ENCODE measurements at places on chromosomes 16 and 17. TPM values are rescaled to one million over a fixed set of nuclear protein-coding genes. Genes with fewer than 3 reads are reported as not detected.

GRCh38 chr16:86322283-86322682, 188.0 kb upstream of the FOXF1 start:
- no peak for DNase-seq

DNA sequence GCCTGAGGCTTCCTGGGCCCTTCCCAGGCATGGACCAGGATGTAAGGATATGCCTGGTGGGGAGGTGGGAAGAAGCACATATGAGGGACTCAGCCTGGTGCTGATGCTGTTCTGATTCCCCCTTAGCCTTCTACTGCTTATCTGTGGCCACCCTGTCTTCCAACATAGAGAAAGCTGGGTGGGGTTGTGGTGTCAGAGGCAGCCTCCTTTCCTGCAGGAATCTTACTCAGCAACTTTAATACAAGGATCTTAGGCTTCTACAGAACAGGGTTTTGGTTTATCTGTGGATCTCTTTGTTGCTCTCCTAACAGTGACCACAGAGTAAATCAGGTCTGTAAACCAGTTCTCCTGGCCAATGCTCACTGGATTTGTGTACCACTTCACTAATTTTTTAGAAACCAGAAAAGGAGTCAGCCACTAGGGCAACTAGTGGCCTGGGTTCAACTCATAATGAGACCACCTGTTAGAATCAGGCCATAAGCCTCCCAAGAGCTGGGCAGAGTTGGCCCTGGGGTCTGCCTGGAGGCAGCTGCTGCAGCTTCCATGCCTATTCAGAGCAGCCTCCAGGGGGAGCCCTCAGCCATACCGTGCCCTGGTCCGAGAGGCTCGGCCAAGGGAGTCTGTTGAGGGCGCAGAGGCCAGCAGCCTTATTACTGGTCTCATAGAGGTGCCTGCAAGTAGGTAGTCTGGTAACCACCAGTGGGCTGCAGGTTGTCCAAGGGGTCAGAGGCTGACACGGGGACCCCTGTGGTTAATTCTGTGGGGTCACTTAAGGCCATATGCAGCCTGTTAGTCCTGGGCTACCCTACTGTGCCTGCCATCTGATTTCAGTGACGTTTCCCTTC, 7.1 kb downstream of the HAS3 start:
- DNase-seq = peak; percentile 67

- DNase-seq = peak; percentile 60
Measured at GRCh38 chr16:14436401-14436955, 193.6 kb downstream of the PARN start.

The JPH3 gene
- total RNA-seq = not detected

The ORAI3 gene
- total RNA-seq = 11.4 TPM

DNA sequence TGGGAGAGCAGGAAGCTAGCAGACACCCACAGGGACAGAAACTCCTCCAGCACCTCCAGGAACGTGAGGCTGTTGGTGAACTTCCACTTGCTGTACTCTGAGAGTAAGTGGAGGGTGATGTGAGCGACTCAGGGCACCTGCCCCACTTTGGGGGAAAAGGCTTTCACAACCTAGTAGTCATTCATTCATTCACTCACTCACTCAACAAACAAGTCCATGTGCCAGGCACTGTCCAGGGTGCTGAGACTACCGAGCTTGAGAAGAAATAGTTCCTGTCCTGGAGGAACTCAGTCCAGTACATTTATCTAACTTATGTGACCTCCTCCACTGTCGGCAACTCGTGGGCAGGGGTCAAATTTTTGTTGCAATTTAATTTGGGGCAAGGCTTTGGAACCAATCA, 26.6 kb downstream of the LGALS9 start:
- no peak for DNase-seq

DNA sequence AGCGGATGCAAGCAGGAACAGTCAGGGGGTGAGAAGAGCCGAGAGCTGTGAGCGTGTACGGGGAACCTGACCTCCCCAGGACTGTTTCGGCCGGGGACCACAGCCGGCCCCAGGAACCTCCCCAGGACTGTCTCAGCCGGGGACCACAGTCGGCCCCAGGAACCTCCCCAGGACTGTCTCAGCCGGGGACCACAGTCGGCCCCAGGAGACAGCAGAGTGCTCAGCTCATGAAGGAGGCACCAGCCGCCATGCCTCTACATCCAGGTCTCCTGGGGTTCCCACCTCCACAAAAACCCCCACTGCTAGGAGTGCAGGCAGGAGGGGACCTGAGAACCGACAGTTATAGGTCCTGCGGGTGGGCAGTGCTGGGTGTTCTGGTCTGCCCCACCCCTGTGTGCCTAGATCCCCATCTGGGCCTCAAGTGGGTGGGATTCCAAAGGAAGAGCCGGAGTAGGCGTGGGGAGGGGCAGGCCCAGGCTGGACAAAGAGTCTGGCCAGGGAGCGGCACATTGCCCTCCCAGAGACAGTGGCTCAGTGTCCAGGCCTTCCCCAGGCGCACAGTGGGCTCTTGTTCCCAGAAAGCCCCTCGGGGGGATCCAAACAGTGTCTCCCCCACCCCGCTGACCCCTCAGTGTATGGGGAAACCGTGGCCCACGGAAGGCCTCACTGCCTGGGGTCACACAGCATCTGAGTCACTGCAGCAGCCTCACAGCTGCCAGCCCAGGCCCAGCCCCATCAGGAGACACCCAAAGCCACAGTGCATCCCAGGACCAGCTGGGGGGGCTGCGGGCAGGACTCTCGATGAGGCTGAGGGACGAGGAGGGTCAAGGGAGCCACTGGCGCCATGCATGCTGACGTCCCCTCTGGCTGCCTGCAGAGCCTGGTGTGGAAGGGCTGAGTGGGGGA, 4.3 kb downstream of the RHBDF1 start:
- peak; percentile 69 for DNase-seq
